CD8-positive, alpha-beta memory T cell (primary cell): ENCODE measurements at places on chromosomes 3 and 15. TPM values are rescaled to one million over a fixed set of nuclear protein-coding genes. Genes with fewer than 3 reads are reported as not detected.

NMNAT3 gene
- total RNA-seq: 1.9 TPM

- H3K36me3 ChIP-seq: no peaks in the 10 kb centered on the region
- no peak overlapping the region for H3K27ac ChIP-seq
- no peak for DNase-seq
- H3K4me1 ChIP-seq: peaks cover 20% of the 10 kb centered on the region
Measured at GRCh38 chr15:68275165-68275746, 2.3 kb upstream of the FEM1B start.

- H3K4me1 ChIP-seq: no peaks in the 10 kb centered on the region
- DNase-seq: no peak
- no peak overlapping the region for H3K27ac ChIP-seq
- H3K27me3 ChIP-seq: no peaks in the 10 kb centered on the region
Measured at GRCh38 chr3:42764115-42764514, 8.9 kb downstream of the CCDC13 start.

DNA sequence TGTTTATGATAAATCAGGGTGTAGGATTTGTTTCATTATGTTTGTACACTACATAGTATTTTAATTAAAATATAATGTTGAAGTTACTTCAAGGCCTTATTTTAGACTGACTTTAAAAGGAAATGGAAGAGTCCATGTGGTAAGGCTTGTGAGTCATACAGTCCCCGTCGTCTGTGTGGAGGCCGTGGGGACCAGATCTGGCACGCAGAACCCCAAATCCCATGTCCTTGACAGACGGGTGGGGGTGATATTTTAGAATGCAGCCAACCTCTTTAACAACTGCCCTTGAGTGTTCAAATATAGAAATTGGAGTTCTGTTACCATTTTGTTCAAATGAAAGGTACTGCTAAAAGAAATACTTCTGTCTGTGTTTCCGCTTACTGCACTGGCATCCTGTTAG, 35.8 kb downstream of the ABHD17C start:
- H3K36me3 ChIP-seq: no peaks in the 10 kb centered on the region
- no peaks in the 10 kb centered on the region for H3K27me3 ChIP-seq
- DNase-seq: no peak
- H3K4me1 ChIP-seq: no peaks in the 10 kb centered on the region
- H3K27ac ChIP-seq: no peak overlapping the region

WDR93 gene
- total RNA-seq: not detected

CPN2 gene
- total RNA-seq: not detected

CADM2 gene
- total RNA-seq: 0.22 TPM

TMCO5A gene
- not detected for total RNA-seq

DNA sequence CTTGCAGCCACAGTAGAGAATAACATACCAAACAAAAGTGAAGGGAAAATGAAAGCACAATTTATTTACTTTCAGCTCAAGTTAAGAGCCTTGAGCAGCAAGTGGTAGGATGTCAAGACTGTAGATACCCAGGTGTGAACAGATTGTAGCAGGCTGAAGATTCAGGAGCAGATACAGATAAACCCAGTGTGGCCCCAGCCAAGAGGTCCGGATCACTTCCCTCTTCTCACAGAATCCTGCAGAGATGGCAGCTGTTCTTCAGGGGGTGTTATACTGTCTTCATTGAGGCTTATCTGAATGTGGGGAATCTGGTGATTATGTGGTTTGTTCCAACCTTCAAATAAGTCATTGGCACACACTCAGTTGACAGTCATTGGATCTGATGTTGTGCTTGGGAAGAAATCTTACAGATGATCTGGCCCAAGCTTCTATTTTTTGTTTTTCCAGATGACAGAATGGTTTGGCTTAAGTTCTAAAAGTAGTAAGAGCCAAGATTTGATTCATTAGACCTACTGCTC, 2.2 kb downstream of the STARD9 start:
- no peaks in the 10 kb centered on the region for H3K27me3 ChIP-seq
- no peak overlapping the region for H3K4me3 ChIP-seq
- H3K27ac ChIP-seq: no peak overlapping the region
- no peaks in the 10 kb centered on the region for H3K36me3 ChIP-seq
- peaks cover 21% of the 10 kb centered on the region for H3K4me1 ChIP-seq

IL17RB gene
- 2.1 TPM for total RNA-seq

- H3K27me3 ChIP-seq: no peaks in the 10 kb centered on the region
- no peaks in the 10 kb centered on the region for H3K36me3 ChIP-seq
- H3K4me3 ChIP-seq: no peak overlapping the region
Measured at GRCh38 chr15:40493089-40493840, 22.5 kb downstream of the CHST14 start.

- no peak for DNase-seq
- H3K4me1 ChIP-seq: no peaks in the 10 kb centered on the region
- no peak overlapping the region for H3K27ac ChIP-seq
- H3K36me3 ChIP-seq: no peaks in the 10 kb centered on the region
- no peaks in the 10 kb centered on the region for H3K27me3 ChIP-seq
Measured at GRCh38 chr15:58285921-58286278, 145.9 kb upstream of the LIPC start.

GOLGA8O gene
- total RNA-seq: not detected

GRCh38 chr15:37933666-37934065, 774 bp upstream of the TMCO5A start:
- no peak for DNase-seq
- H3K27ac ChIP-seq: no peak overlapping the region
- no peaks in the 10 kb centered on the region for H3K36me3 ChIP-seq

DLL4 gene
- total RNA-seq: not detected

DNA sequence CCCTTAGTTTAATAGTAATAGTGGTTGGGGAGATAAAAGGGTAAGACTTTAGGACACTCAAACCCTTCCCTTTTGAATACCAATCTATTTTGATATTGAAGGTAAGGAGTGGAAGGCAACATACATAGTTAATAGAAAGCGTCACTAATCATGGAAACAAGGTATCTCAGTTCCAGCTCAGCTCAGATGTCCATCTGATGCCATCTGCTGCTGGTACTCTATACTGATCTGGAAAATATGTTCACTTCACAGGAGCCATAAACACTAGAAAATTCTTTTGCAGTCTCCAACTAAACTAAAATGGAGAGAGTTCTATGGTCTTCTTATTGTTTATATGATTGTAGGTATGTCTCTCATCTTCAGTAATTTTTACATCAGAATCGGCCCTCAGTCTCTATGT, 1777.1 kb downstream of the OTOL1 start:
- DNase-seq: no peak
- no peaks in the 10 kb centered on the region for H3K36me3 ChIP-seq
- H3K27ac ChIP-seq: no peak overlapping the region

DNA sequence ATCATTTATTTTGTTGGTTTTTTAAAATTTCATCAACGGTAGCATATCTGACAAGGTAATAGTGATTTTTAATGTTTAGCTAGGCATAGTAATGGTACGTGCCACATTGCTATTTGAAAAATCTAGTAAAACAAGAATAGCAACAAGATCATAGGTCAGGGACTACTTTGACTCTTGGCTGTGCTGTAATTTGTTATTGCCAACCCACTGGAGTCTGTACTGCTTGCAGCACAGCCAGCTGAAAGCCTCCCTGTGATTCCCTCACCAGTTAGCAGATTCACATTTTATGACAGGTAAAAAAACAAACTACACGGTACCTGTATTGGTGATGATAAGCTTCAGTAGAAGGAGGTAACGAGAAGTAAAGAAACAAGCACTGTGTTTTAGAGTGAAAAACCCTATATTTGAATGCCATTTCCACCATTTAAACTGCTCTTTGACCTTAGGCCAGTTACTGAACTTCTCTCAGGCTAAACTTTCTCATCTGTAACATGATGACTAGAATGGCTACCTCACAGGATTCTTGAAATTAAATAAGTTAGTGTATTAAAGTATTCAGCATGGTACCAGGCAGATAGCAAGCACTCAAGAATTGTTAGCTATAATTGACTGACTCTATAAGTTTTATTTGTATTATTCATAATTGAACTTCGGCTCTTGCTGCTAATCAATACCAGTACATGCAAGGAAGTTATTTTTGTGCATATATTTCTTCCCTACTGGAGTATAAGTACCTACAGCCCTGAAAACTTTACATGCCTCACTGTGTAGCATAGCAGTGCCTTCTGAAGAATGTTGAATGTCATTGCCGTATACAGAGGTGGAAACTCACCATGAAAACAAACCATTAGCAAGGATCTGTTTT, 16.1 kb downstream of the FILIP1L start:
- no peak overlapping the region for H3K4me3 ChIP-seq
- no peaks in the 10 kb centered on the region for H3K4me1 ChIP-seq
- no peak for DNase-seq
- no peaks in the 10 kb centered on the region for H3K36me3 ChIP-seq
- H3K27ac ChIP-seq: no peak overlapping the region
- H3K27me3 ChIP-seq: no peaks in the 10 kb centered on the region

SLC12A8 gene
- total RNA-seq: 0.91 TPM

DNA sequence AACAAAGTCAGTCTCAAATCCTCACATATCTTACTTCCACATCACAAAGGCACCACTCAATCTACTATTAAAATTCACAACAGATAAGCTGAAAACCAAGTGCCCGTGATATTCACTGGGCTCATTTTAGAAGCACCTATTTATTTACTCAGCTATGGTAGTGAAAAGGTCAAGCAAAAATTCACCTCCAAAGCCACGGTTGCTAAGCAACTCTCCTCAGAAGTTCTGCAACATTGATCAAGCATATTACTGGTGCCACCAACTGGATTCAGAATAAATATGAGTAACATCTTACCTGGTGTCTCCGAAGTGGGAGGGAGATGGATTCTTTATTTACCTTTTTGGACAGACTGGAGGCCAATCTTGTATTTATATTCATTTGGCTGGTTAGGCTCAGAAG, 714.8 kb downstream of the FHIT start:
- no peaks in the 10 kb centered on the region for H3K36me3 ChIP-seq
- no peak for DNase-seq

GASK1A gene
- total RNA-seq: not detected

DNA sequence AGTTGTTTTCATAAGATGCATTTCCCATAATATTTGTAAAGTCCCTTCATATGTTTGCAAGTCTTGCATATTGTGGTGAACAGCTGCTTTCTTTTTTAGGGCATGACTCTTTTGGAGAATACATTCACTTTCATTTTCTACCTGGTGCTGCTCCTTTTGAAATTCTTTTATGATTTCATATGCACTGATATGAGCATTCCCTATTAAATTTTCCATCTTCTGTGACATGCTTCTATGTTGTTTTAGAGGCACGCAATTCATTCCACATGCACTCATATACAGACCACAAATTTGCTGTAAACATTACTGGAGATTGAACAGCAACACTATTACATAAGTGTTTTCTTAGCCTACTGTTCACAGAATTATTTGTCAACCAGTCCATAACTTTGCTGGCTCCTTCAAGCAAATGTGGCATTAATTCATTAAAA, 92.8 kb upstream of the TNFSF10 start:
- no peaks in the 10 kb centered on the region for H3K27me3 ChIP-seq
- H3K4me3 ChIP-seq: no peak overlapping the region
- no peak overlapping the region for H3K27ac ChIP-seq
- peaks cover 8% of the 10 kb centered on the region for H3K4me1 ChIP-seq

DNA sequence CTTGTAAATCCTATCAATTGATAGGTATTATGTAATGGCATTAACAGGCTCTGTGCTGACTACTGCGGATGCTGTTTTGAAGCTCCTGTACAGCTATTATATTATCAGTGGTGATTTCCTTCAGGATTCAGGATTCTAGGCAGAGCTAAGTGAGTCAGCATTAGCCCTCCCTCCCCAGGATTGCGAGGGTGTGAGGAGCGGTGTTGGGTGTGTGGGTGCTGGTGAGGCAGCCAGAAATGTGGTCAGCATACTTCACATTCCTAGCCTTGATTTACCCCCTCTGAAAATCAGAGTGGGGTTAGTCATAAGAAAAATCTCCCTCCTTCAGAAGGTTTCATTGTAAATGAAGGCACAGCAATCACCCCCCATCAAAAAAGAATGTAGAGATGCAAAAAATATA, 72.5 kb downstream of the SNTN start:
- no peak overlapping the region for H3K4me3 ChIP-seq
- DNase-seq: no peak
- H3K27me3 ChIP-seq: no peaks in the 10 kb centered on the region
- no peak overlapping the region for H3K27ac ChIP-seq
- H3K4me1 ChIP-seq: no peaks in the 10 kb centered on the region

DNA sequence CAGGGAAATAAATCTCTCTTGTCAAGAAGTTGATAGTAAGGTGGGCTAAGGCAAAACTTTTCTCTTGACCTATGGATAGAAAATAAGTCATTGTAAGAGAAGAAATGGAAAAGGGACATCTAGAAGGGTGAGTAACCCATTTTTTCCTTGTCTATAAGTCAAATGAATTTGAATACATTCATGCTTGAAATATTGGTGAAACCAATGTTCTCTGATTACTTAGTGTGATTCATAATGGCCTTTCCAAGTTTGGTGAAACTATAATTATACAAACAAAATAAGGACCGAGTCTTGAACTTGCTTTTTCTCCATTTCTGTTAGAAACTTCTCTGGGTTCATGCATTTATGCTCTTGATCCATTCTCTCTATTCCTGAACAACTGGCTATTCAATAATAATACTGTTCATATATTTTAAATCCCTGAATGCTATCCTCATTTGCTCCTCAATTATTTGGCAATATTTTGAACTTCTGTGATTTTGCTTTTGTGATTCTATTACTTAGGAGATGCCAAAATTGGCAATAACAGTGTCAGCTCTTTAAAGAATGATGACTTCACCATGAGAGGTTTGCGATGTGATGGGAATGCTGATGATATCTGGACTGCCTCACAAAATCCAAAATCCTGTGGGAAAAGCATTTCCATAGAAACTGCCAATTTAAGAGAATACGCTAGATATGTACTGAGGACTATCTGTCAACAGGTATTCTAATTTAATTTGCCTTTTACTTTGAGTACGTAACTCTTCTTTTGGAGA, 12.3 kb downstream of the P2RY12 start:
- H3K4me3 ChIP-seq: no peak overlapping the region
- no peaks in the 10 kb centered on the region for H3K36me3 ChIP-seq
- H3K27me3 ChIP-seq: no peaks in the 10 kb centered on the region
- no peak for DNase-seq
- H3K27ac ChIP-seq: no peak overlapping the region
- H3K4me1 ChIP-seq: no peaks in the 10 kb centered on the region

ITIH1 gene
- not detected for total RNA-seq

DNA sequence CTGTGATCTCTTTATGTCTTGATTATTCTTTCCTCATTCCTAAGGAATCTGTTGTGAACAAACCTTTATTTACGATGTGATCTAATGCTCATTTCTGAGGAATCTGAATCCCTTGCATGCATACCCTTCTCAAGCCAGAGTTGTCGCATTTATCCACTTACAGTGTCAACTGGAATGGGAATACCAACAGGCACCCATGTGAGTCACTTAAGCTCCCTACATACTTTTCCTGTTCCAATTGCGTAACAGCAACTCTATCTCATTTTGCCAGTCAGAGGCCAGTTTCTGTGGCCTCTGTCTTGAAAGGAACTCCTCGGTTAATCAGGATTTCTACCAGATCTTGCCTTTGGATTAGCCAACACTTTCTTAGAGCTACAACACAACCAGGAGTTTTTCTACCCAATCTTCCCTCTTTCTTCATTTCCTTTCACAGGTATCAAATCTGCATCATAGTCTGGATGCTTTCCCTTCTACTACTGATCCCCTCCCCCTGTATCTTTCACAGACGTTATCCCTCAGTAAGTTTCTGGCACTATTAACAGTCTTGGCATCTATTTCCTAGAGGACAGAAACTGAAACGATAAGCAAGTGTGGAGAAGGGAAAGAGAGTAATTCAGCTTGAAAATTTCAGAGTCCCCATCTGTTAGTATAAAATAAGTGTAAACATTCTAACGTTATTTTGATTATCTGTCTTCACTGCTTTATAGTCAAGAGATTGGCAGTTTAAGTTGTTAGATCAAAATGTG, 66.8 kb upstream of the BCHE start:
- no peaks in the 10 kb centered on the region for H3K4me1 ChIP-seq
- H3K27ac ChIP-seq: no peak overlapping the region
- no peaks in the 10 kb centered on the region for H3K27me3 ChIP-seq
- H3K4me3 ChIP-seq: no peak overlapping the region
- DNase-seq: no peak
